ENCODE measurements at places on chromosomes 16 and 17.

DNA sequence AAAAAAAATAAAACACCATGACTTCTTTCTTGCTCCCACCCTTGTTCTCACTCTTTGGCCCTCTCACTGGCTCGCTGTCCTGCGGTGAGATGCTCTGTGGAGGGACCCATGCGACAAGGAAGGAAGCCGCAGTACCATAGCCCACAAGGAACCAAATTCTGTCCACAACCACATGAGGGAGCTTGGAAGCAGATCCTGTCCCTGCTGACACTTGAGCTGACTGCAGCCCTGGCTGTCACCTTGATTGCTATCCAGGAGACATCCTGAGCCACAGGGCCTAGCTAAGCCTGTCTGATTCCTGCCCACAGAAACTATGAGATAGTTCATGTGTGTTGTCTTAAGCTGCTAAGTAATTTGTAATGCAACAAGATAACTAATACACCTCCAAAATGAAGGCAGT is 4.8 kb upstream of the MT2A start:
- DNase-seq = no peak

GRCh38 chr16:74673876-74674275 is 7.2 kb upstream of the RFWD3 start:
- DNase-seq = no peak

DNA sequence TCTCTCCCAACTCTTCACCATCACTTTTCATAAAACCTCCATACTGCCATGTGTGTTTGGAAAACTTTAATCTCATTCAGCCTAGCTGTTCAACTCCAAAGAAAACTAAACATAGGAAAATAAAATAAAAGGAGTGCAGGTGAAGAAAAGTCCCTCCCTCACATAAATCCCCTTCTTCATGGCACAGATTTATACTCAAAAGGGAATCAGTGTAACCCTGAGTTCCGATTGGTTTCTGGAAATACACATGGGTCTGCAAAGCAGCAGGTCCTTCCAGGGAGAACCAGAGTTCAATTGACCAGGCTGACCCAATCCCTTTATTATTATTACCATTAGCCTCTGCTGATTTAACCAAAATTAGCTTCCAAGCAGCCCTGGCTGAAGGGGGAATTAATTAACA is 8.9 kb upstream of the HOXB2 start:
- no peak for DNase-seq

DNA sequence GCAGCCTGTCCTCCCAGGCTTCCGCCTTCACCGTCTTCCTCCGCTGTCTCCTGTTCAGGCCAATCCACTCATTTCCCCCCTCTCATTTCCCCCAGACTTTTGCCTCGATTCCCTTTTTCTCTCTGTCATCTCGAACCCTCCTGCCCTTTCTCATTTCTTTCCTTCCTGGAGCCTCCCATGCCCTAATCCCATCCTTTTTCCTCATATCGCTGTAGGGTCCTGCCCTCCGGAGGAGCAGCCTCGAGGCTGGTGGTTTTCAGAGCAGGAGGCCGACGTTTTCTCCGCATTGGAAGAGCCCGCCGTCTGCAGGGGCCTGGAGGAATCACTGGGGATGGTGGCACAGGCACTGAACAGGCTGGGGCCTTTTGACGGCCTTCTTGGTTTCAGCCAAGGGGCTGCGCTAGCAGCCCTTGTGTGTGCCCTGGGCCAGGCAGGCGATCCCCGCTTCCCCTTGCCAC is 597 bp downstream of the OVCA2 start:
- no peak for DNase-seq

- DNase-seq = peak; percentile 81
Observed at GRCh38 chr17:6427279-6427781, 7.6 kb downstream of the AIPL1 start.
